ENCODE measurements at places on chromosomes 11 and 22. TPM values are rescaled to one million over a fixed set of nuclear protein-coding genes. Genes with fewer than 3 reads are reported as not detected.

The OR52A1 gene
- not detected for total RNA-seq

The DBX1 gene
- total RNA-seq: not detected

The CCDC15 gene
- total RNA-seq: 1.8 TPM

The NFAM1 gene
- total RNA-seq: not detected

The LRRN4CL gene
- 0.26 TPM for total RNA-seq

Measured in bronchial epithelial cell (primary cell).